ENCODE measurements at places on chromosomes 2 and 18. TPM values are rescaled to one million over a fixed set of nuclear protein-coding genes. Genes with fewer than 3 reads are reported as not detected.

The ERBB4 gene
- 2.2 TPM for total RNA-seq

GRCh38 chr2:2926009-2926857, 451.4 kb downstream of the EIPR1 start:
- no peak overlapping the region for H3K4me3 ChIP-seq
- H3K27me3 ChIP-seq = no peaks in the 10 kb centered on the region
- no peak for DNase-seq
- H3K36me3 ChIP-seq = no peaks in the 10 kb centered on the region

GRCh38 chr2:233114421-233114861, 54.3 kb downstream of the INPP5D start:
- H3K27me3 ChIP-seq = peaks cover 33% of the 10 kb centered on the region
- no peak for DNase-seq
- no peaks in the 10 kb centered on the region for H3K36me3 ChIP-seq
- no peak overlapping the region for H3K4me3 ChIP-seq
- H3K4me1 ChIP-seq = no peaks in the 10 kb centered on the region

DNA sequence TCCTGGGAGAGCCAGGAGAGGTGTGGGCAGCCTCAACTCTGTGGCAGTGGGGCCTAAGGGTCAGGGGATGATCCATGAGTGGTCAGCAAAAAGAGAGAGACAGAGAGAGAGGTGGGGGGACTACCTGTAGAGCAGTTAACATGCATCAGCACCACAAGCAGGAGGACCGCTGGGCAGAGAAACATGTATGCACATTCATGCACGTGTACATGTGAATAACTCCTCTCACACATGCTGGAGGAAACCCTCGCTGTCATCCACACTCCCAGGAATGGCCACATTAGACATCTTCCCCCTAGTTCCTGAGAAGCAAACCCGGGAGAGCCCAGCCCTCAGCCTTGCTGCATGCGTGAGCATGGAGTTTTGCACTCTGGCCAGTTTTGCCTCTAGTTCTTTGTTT, 166.1 kb downstream of the SMAD7 start:
- DNase-seq = no peak
- no peaks in the 10 kb centered on the region for H3K27me3 ChIP-seq
- peaks cover under 1% of the 10 kb centered on the region for H3K4me1 ChIP-seq
- no peak overlapping the region for H3K27ac ChIP-seq
- H3K4me3 ChIP-seq = no peak overlapping the region

DNA sequence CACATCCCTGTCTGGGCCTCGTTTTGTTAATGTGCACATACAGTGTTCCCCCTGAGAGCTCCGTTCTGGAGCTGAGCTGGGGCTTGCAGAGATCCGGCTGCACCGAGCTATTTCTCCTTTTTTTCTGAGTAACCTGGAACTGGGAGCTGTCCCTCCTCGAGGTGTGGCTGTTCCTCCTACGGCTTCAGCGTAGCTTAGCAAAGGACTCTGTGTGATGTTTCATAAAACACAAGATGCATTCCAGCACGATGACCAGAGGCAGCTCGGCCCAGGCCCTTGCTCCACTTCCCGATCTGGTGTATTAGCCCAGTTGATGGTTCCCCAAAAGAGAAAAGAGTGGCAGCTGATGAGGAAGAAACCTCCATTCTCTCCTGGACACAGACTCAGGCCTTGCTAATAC, 103.0 kb downstream of the FAM210A start:
- peaks cover 87% of the 10 kb centered on the region for H3K27me3 ChIP-seq
- H3K4me3 ChIP-seq = no peak overlapping the region

DNA sequence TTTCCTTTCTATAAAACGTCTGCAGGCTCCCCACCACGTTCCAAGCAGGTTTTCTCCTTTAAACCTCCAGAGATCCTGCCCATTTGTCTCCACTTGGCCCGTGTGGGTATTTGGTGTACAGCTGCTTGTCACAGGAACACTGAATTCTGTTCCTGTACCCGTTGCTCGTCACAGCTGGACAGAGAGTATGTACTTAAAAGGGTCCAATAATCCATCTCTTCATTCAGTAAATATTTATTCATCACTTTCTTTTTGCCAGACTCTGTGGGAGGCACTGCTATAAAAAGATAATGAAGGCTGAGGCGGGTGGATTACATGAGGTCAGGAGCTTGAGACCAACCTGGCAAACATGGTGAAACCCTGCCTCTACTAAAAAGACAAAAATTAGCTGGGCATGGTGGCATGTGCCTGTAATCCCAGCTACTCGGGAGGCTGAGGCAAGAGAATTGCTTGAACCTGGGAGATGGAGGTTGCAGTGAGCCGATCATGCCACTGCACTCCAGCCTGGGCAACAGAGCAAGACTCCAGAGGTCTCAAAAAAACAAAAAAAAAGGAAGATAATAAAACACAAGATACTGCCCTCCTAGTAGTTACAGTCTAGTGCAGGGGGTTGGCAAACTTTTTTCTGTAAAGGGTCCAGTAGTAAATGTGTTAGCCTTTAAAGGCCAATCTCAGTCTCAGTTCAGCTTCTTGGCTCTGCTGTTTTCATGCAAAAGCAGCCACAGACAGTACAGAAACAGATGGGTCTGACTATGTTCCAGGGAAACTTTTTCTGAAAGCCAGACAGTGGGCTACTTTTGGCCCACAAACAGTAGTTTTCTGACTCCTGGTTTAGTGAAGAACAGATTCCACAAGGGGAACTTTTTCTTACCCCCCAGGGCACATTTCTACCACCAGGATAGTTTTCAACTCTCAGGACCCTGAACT, 309.9 kb upstream of the RAB12 start:
- no peaks in the 10 kb centered on the region for H3K27me3 ChIP-seq
- H3K27ac ChIP-seq = no peak overlapping the region
- H3K4me3 ChIP-seq = no peak overlapping the region
- H3K36me3 ChIP-seq = no peaks in the 10 kb centered on the region
- no peaks in the 10 kb centered on the region for H3K4me1 ChIP-seq

DNA sequence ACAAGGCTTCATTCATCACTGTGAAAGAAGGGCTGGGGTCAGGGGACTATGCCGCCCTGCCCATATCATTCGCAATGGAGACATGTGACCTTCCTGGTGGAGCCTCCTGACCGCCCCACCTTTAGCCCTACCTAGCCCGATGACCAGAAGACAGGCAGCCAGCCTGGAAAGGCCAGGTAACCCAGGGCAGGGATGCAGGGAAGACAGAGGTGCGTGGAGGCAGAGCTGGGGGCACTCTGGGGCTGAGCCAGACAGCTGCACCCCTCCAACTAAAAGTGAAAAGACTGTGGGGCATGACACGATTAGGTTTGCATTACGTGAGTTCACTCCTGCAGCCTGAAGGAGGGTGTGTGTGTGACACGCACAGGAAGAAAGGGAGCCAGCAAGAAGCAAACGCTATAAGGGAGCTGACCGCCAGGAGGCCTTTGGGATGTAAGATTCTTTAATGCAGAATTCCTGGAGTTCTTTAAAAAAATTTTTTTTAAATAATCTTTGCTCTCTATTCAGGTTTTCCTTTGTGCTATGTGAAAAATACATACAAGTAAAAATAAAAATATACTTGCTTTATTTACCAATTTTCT, 3.7 kb upstream of the HES6 start:
- H3K27me3 ChIP-seq = peaks cover 14% of the 10 kb centered on the region
- no peak overlapping the region for H3K27ac ChIP-seq
- H3K4me1 ChIP-seq = peaks cover 8% of the 10 kb centered on the region
- DNase-seq = no peak
- H3K36me3 ChIP-seq = peaks cover 27% of the 10 kb centered on the region
- H3K4me3 ChIP-seq = no peak overlapping the region

The HRH4 gene
- total RNA-seq = 0.09 TPM

DNA sequence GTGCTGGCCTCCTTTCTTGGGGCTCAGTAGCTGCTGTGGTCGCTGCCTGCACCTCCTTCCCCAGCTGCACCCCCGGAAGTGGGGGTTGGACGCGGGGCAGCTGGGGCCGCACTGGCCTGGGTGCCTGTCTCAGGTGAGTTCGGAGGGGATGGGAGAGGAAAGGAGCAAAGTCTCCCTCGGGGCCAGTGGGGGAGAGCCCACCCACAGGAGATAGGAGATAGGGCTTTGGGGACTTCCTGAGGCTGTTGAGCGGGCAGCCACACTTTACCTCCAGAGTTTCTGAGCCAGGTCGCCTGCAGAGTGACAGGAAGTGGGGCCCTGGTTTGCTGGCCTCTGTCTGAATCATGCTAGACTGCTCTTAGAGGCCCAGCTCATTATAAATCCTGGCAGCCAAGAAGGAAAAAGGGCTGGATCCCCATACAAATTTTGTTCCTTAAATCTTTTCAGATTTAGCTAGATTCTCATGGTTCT, 8.1 kb downstream of the MBP start:
- H3K27ac ChIP-seq = peak overlapping the region; percentile 72
- peaks cover 87% of the 10 kb centered on the region for H3K4me1 ChIP-seq
- H3K4me3 ChIP-seq = peak overlapping the region; percentile 46
- H3K36me3 ChIP-seq = peaks cover 70% of the 10 kb centered on the region
- H3K27me3 ChIP-seq = no peaks in the 10 kb centered on the region

DNA sequence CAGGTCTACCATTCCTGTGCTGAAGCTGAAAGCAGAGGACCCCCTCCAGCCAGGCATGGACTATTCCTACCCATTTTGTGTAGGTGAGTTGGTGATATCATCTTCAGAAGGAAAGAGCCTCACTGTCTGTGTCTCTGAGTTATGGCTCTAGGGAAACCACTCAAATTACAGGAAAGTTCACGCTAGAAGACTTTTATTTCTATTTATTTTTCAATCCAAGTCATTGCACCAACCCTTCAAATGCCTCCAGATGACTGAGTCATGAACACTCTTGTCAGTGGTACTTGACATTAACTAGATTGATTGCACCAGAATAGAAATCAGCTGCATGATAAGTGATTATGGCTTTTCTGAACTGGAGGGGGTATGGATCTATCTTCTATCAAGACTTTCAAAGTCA, 338.4 kb downstream of the MBD2 start:
- DNase-seq = no peak
- no peak overlapping the region for H3K4me3 ChIP-seq
- H3K36me3 ChIP-seq = no peaks in the 10 kb centered on the region
- H3K27ac ChIP-seq = no peak overlapping the region

DNA sequence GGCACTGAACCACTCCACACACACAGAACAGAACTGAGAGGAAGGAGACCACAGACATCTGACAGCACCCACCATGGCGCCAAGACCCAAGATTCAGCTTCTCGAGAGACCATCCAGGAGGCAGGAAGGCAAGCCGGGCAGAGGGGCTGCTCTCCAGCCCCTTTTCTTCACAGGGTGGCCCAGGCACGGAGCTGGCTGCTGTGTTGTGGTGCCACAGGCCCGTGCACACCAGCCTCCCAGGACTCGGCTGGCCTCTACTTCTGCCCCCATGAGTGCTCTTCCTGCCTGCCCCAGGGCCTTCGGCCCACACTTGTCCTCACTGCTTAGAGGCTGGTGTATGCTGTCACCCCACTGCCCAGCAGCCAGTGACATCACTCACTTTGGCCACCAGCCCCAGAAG, 547.6 kb upstream of the RAB6C start:
- H3K4me1 ChIP-seq = no peaks in the 10 kb centered on the region
- H3K36me3 ChIP-seq = peaks cover 3% of the 10 kb centered on the region
- DNase-seq = no peak
- H3K4me3 ChIP-seq = no peak overlapping the region

DNA sequence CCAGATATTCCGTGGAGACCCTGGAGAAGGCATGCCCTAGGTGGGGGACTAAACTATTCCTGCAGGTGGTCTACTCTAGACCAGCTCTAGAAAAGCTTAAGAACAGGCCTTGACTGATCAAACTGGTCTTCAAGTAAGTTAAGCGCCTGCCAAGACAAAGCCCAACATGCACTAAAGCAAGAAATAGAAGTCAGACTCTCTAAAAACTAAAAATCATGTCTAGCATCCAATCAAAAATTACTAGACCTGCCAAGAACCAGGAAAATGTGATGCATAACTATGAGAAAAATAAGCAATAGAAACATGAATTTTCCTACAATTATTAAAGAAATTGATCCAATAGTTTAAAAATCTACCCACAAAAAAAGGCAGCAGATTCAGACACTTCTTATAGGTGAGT, 13.6 kb downstream of the KIF1A start:
- H3K27me3 ChIP-seq = peaks cover 4% of the 10 kb centered on the region
- no peak overlapping the region for H3K27ac ChIP-seq
- H3K4me1 ChIP-seq = peaks cover 32% of the 10 kb centered on the region
- peaks cover 58% of the 10 kb centered on the region for H3K36me3 ChIP-seq
- H3K4me3 ChIP-seq = no peak overlapping the region

The C2orf78 gene
- not detected for total RNA-seq

DNA sequence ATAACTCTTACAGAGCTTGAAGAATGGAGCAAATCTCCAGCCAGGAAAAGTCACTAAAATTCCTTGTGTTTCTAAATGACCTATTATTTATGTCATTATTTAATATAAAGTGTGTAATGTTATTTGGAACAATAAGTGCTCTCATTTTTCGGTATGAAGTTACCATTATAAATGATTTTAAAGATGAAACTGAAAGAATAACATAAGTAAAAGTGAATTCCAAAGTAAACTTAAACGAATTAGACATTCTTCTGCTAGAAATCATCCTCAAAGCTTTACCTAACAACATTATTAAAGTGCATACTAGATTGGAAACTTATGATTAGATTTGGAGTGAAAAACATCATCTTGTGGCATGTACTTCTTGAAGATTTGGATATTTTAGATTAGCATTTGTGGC, 897.2 kb upstream of the CDH2 start:
- DNase-seq = no peak
- H3K27me3 ChIP-seq = no peaks in the 10 kb centered on the region
- no peaks in the 10 kb centered on the region for H3K4me1 ChIP-seq
- H3K4me3 ChIP-seq = no peak overlapping the region
- H3K36me3 ChIP-seq = no peaks in the 10 kb centered on the region
- H3K27ac ChIP-seq = no peak overlapping the region

- no peaks in the 10 kb centered on the region for H3K27me3 ChIP-seq
- no peaks in the 10 kb centered on the region for H3K36me3 ChIP-seq
- no peak for DNase-seq
- no peak overlapping the region for H3K27ac ChIP-seq
- H3K4me1 ChIP-seq = no peaks in the 10 kb centered on the region
Measured at GRCh38 chr18:47809420-47809819, 121.0 kb downstream of the SMAD2 start.

DNA sequence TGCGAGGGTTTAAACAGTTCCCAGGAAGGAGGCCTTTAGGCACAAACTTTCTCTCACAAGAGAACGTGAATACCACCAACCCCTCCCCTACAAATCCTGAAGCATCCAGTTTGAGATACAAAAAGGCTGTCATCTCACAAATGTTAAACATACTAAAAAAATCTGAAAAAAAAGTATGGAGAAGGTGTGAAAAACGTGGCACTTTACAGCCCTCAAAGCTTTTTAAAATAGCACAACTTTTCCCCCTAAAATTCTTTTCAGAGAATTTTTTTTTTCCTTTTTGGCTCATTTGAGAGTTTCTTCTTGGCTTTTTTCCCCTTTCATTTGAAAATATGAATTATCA, 10.1 kb downstream of the ZEB2 start:
- H3K4me3 ChIP-seq = no peak overlapping the region
- no peak overlapping the region for H3K27ac ChIP-seq
- H3K27me3 ChIP-seq = no peaks in the 10 kb centered on the region
- no peaks in the 10 kb centered on the region for H3K4me1 ChIP-seq
- no peak for DNase-seq

GRCh38 chr2:198214114-198214596, 409.8 kb downstream of the PLCL1 start:
- H3K27me3 ChIP-seq = no peaks in the 10 kb centered on the region
- H3K36me3 ChIP-seq = no peaks in the 10 kb centered on the region
- H3K27ac ChIP-seq = peak overlapping the region; percentile 36

All from Calu3 (cell line).